Astrocyte (in vitro differentiated cells and primary cell): ENCODE measurements at places on chromosomes 4 and X. TPM values are rescaled to one million over a fixed set of nuclear protein-coding genes. Genes with fewer than 3 reads are reported as not detected.

DNA sequence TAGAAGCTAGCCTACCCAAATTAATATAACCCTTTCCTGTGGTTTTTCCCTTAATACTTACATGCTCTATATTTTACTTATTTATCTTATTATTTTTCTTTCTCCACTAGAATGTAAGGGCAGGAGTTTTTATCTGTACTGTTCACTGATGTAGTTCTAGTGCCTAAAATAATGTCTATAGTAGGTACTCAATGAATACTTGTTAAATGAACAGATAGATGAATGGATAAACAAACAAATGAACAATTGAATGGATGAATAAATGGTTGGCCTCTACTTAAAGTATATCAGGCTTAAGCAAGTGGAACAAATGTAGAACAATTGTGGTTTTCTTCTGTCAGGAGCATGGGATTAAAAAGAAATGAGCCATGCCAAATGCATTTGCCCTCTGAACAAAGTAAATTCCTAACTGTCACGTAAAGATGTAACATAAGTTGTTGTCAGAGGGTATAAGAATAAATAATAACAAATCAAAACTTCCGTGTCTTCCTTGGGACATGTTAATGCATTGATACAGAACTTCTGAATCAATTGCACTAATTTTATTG lies 54.1 kb downstream of the SYTL5 start:
- no peaks in the 10 kb centered on the region for H3K27me3 ChIP-seq
- DNase-seq: peak; percentile 70
- H3K4me1 ChIP-seq: peaks cover 11% of the 10 kb centered on the region
- H3K36me3 ChIP-seq: no peaks in the 10 kb centered on the region

DNA sequence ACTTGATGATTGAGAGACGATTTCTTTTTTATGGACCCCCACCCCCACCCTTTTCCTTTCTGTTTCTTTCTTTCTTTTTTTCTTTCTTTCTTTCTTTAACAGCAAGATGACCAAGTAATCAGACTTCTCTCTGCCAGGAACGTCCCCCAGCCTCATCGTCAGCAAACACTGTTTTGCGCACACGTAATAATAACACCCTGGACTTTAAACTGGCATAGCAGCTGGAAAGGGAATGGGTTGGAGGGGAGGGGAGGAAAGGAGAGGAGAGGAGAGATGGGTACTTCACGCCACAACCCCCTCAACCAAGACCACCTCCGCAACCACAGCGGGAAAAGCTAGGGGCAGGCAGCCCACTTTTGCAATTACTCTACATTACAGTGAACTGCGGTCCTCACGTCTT lies 1.1 kb downstream of the GABRA2 start:
- no peak overlapping the region for H3K27ac ChIP-seq
- no peaks in the 10 kb centered on the region for H3K4me1 ChIP-seq
- H3K27me3 ChIP-seq: peaks cover 37% of the 10 kb centered on the region
- no peaks in the 10 kb centered on the region for H3K36me3 ChIP-seq
- DNase-seq: no peak
- peak overlapping the region; percentile 46 for H3K4me3 ChIP-seq

DNA sequence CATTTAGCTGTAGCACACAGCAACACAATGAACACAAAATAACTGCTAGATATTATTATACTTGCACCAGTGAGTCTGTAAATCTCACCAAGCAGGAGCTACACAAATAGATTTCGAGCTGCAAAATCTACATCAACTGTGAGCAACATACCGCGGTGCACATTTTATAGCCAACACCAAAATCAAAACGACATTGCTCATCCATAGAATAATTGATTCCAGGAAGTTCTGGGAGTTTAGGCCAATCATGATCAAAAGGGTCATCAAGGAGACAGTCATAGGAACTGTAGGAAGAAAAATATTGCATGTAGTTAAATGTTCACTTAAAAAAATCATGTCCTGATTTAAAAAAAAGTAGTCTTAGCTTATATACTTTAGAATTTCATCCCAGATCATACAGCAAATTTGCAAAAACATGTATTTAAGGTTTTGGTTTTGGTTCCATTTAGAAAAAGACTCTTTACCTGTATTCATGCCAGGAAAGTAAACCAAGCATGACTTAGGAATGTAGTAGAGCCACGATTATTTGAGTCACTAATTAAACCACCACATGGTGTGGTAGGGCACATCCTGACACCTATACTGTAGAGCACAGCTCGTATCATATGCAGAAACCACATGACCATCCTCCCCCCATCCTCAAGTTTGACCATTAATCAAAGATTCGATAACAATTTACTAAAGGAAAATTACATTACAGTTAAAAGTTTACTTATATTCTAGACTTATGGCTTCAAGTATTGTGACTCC lies 250.4 kb downstream of the ADAMTS3 start:
- no peaks in the 10 kb centered on the region for H3K27me3 ChIP-seq
- H3K27ac ChIP-seq: no peak overlapping the region
- H3K4me1 ChIP-seq: peaks cover 20% of the 10 kb centered on the region
- H3K4me3 ChIP-seq: no peak overlapping the region

- DNase-seq: no peak
- H3K36me3 ChIP-seq: no peaks in the 10 kb centered on the region
- H3K4me1 ChIP-seq: no peaks in the 10 kb centered on the region
- no peak overlapping the region for H3K27ac ChIP-seq
- no peaks in the 10 kb centered on the region for H3K27me3 ChIP-seq
- H3K4me3 ChIP-seq: no peak overlapping the region
Observed at GRCh38 chrX:68794461-68794860, 34.4 kb upstream of the EFNB1 start.

DNA sequence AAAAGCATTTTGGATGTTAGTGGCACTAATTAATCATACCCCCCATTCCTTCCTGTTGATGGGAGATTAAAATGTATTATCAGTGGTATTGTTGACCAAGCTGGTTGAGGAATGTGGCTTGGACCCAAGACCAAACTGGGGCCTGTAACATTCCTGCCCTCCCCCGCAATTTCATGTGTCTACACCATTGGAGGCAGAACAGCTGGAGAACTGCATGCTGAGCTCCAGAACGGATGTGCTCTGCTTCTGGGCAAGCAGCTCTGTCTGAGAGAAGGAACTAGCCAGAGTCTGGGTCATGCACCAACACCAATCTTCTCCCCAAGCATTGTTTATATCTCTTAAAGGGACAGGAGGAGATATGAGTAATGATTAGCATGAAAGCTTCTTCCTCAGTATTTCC lies 185.5 kb downstream of the CEP135 start:
- DNase-seq: peak; percentile 91
- no peak overlapping the region for H3K27ac ChIP-seq
- no peak overlapping the region for H3K4me3 ChIP-seq
- no peaks in the 10 kb centered on the region for H3K27me3 ChIP-seq
- no peaks in the 10 kb centered on the region for H3K4me1 ChIP-seq

DNA sequence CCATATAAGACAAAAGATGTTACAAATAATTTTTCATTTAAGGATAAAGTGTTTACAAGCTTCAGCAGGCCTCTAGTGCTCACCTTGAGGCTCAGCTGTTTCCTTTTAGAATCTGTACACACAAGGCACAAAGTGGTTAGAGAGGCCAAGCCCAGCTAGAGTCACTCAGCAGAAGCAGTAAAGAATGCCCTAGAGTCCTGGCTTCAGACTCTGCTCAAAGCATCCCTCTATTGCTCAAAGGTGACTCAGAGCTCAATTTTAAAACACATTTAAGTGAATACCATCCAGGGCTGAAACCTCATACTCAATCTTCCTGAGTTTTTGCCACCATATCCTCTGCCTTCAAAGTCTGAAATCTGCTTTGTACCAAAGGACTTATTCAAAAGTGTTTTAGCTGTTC lies 22.6 kb upstream of the PHF8 start:
- no peak overlapping the region for H3K4me3 ChIP-seq
- no peak overlapping the region for H3K27ac ChIP-seq
- H3K4me1 ChIP-seq: no peaks in the 10 kb centered on the region
- no peaks in the 10 kb centered on the region for H3K27me3 ChIP-seq
- H3K36me3 ChIP-seq: peaks cover 5% of the 10 kb centered on the region

DNA sequence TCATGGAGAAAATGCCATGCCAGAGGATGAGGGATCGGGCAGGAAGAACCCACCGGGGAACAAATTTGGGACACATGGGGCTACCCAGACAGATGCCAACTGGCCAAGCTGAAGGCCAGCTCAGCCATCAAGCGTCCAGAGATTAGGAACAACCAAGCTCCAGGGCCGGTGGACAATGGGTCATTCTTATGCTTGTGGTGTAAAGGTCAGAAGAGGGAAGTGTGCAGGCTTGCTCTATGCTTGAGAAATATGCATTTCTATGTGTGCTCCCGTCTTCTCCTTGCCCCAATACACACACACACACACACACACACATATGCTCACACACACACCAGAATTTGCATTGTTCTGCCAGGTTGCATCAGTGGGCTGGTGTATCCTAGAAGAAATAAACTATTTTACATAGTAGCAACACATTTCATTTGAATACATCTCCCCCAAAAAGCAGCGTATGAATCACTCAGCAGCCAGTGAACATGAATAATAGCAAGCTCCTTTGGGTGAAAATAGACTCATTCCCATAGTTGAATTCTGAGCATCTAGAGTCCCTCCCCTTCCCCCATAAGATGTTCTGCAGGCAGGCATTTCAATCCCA lies 201.9 kb upstream of the PPARGC1A start:
- H3K4me1 ChIP-seq: peaks cover 3% of the 10 kb centered on the region
- no peak overlapping the region for H3K4me3 ChIP-seq
- no peak overlapping the region for H3K27ac ChIP-seq
- H3K27me3 ChIP-seq: no peaks in the 10 kb centered on the region
- DNase-seq: peak; percentile 44
- H3K36me3 ChIP-seq: no peaks in the 10 kb centered on the region

DNA sequence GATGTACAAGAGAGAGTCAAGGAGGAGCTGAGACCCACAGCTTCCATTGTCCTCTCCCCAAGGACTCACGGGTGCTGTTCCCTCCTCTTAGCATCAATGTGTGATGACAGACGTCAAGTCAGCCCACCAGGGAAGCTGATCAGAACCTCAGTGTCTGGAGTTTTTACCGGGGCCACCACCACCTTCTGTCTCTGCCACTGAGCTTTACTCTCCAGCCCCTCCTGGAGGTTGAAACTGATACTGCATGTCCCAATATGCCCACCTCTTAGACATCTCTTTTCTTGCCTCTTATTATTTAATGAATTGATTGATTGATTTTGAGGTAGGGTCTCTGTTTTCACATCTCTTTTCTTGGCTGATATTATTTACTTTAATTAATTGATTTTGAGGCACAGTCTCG lies 10.3 kb upstream of the AKAP17A start:
- H3K4me1 ChIP-seq: no peaks in the 10 kb centered on the region
- no peak overlapping the region for H3K27ac ChIP-seq
- no peak overlapping the region for H3K4me3 ChIP-seq
- no peak for DNase-seq

GRCh38 chr4:151786158-151786495 lies 25.3 kb upstream of the GATB start:
- no peaks in the 10 kb centered on the region for H3K36me3 ChIP-seq
- H3K4me1 ChIP-seq: no peaks in the 10 kb centered on the region
- H3K27ac ChIP-seq: no peak overlapping the region
- no peak for DNase-seq
- no peaks in the 10 kb centered on the region for H3K27me3 ChIP-seq

- no peak overlapping the region for H3K27ac ChIP-seq
- H3K4me1 ChIP-seq: peaks cover 8% of the 10 kb centered on the region
- no peak overlapping the region for H3K4me3 ChIP-seq
- H3K36me3 ChIP-seq: no peaks in the 10 kb centered on the region
Observed at GRCh38 chr4:36349938-36350549, 68.6 kb downstream of the DTHD1 start.

GRCh38 chrX:134469486-134469885 lies 9.5 kb downstream of the HPRT1 start:
- peak; percentile 36 for DNase-seq

DNA sequence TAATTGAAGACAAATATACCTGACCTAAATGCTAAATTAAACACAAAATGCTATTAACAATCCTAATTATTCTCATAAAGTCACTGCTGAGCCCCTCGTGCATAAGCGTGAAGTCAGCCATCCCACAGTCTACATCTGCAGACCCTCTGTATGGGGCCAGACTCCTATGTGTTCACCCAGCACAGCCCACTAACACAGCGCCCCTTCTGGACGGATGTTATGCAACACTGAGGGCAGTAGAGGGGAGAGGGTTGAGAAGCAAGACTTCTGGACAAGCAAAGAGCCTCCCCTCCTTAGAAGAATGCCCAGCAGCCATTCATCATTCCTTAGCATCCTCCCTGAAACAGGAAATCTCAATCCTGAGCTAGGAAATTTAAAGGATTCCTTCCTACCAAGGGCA lies 7.9 kb downstream of the TRPC3 start:
- H3K27me3 ChIP-seq: no peaks in the 10 kb centered on the region
- H3K36me3 ChIP-seq: no peaks in the 10 kb centered on the region
- no peak for DNase-seq
- H3K4me1 ChIP-seq: no peaks in the 10 kb centered on the region

- H3K27ac ChIP-seq: no peak overlapping the region
- H3K4me1 ChIP-seq: no peaks in the 10 kb centered on the region
- H3K27me3 ChIP-seq: no peaks in the 10 kb centered on the region
- peak; percentile 37 for DNase-seq
Observed at GRCh38 chr4:11548597-11549082, 119.9 kb upstream of the HS3ST1 start.

DNA sequence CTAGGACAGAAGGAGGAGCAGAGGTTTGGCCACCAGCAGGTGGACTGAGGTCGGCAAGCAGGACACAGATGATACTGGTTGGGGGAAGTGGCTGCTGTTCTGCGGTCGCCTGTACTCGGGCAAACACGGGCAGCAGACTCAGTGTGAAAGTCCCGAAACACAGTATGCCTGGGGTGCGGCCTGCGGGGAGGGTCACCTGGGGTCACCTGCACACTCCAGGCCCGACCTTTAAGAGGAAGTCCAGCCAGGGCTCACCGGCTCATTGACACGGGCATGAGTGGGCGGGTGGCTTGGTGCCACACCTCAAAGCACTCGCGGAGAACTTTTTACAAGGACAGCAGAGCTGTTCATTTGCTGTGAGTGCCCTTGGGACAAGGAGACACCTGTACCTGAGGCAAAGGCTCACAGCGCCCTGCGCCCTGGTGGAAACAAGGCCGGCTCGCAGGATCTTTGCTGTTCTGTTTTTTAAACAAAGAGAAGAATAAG lies 71.5 kb upstream of the MXD4 start:
- peaks cover 12% of the 10 kb centered on the region for H3K4me1 ChIP-seq
- H3K27ac ChIP-seq: no peak overlapping the region
- H3K4me3 ChIP-seq: no peak overlapping the region
- peaks cover 5% of the 10 kb centered on the region for H3K27me3 ChIP-seq
- DNase-seq: no peak
- H3K36me3 ChIP-seq: no peaks in the 10 kb centered on the region

- H3K4me3 ChIP-seq: no peak overlapping the region
- peaks cover 25% of the 10 kb centered on the region for H3K36me3 ChIP-seq
Observed at GRCh38 chr4:52711272-52711671, 40.0 kb downstream of the ERVMER34-1 start.

DNA sequence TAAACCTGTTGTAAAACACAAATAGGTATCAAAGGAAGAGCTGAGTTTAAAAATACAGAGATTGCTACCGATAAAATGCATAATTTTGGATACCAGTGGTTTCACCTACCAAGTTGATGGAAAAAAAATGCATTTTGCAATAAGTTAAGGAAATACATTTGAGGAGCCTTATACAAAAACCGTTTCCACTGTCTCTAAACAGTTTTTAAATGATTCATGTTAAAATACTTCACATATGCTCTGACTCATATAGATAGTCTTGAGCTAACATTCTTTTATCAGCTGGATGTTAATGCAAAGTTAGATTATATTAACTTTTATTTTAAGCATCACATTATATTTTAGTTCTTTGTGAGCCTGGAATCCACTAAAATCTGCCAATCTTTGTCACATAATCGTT lies 50.6 kb upstream of the ANKRD17 start:
- peaks cover 11% of the 10 kb centered on the region for H3K4me1 ChIP-seq
- H3K27me3 ChIP-seq: no peaks in the 10 kb centered on the region
- DNase-seq: peak; percentile 43
- no peak overlapping the region for H3K4me3 ChIP-seq
- peak overlapping the region; percentile 30 for H3K27ac ChIP-seq

The GUCY1B1 gene
- total RNA-seq: 1.5 and 2.5 TPM in 2 replicates

The TMEM47 gene
- 39.6 and 40.3 TPM in 2 replicates for total RNA-seq
